ENCODE measurements at places on chromosomes 7 and 10.

DNA sequence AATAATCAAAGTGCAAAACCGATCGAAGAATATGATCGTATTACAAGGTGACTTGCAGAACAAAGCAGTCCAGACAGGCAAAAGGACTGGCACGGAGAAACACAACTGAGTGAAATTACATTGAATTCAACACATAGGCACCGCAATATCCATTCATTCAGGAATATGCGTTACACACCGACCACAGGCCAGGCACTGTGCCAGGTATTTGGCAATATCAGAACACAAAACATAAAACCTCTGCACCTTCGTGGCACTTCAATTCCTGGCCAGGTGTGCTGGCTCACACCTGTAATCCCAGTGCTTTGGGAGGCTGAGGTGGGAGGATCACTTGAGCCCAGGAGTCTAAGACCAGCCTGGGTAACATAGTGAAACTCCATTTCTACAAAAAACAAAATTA is 187.9 kb downstream of the DIP2C start:
- DNase-seq: no peak

DNA sequence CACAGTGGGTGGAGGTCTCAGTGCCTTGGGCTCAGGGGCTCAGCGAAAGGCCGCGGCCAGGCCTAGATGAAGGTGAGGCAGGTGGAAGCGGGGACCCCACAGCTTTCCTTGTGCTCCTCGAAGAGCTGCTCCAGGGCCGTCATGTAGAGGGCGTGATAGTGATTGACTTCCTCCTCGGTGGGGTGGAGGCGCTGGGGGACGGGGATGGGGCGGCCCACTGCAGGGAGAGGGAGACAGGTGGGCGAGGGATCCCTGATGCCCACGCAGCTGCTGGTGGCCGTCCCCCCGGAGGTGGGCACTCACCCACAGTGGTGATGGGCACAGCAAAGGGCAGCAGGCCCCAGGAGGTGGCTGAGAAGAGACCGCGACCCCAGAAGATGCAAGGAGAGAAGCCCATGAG is 5.0 kb downstream of the MOGAT3 start:
- DNase-seq: no peak

- no peak for DNase-seq
These were observed 114.6 kb upstream of the LRRTM3 start for GRCh38 chr10:66811211-66811610.

- no peak for DNase-seq
These were observed 76.8 kb downstream of the ADK start for GRCh38 chr10:74227697-74228424.

DNA sequence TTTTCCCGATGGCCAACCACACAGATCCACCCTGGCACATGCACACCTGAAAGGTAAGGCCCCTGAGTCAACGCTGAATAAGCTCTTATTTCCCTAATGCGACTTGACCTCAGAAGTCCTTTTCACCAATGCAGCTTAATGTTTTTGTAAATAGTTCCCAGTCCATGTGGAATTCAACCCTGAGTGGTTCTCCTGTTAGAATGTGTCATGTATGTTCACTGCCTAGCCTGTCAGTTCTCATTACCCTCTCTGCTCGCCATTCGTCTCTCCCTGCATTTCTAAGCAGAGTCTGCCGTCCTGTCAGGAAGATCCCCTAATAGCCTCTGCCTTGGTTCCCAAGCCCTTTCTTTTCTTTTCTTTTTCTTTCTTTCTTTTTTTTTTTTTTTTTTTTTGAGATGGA is 392.6 kb upstream of the SHH start:
- no peak for DNase-seq

All from coronary artery (tissue), 2 donors.